ENCODE measurements at places on chromosomes 6 and 20.
A peak's percentile ranks its signal among the peaks of the same experiment; 100 is the strongest.

- no peak for DNase-seq
Measured at GRCh38 chr6:3227363-3228045, at the start of gene TUBB2B. TSS of gene TUBB2B (minus strand) at chr6:3227653. CDS start at chr6:3227543, 110 bp downstream.

DNA sequence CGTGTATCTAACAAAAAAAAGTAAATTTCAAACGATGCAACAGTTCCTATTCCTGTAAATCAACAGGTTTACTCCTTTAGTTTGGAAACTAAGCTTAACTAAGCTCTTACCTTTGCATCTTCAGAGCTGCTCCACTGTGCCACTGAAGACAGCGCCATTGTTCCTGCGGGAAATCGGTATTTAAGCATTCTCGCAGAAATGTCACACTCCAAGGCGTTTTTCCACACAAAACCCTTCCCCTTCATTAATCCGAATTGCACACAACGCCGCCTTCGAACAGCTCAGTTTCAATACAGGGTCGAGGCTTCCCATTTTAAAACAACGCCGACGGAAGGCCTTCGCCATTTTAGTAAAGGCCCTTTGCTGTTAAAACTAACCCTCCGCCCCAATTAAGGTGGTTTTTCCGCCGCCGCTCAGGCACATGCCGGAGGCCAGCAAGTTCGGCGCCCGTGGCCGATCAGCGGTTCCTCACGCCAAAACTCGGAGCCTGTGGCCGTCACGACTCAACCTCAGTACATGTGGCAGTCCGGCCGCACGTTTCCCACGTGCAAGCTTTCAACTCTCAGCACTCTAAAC is 35.4 kb upstream of the SYNCRIP start:
- no peak for DNase-seq

- no peak for DNase-seq
Measured at GRCh38 chr6:167906899-167907298, 80.2 kb downstream of the AFDN start.

DNA sequence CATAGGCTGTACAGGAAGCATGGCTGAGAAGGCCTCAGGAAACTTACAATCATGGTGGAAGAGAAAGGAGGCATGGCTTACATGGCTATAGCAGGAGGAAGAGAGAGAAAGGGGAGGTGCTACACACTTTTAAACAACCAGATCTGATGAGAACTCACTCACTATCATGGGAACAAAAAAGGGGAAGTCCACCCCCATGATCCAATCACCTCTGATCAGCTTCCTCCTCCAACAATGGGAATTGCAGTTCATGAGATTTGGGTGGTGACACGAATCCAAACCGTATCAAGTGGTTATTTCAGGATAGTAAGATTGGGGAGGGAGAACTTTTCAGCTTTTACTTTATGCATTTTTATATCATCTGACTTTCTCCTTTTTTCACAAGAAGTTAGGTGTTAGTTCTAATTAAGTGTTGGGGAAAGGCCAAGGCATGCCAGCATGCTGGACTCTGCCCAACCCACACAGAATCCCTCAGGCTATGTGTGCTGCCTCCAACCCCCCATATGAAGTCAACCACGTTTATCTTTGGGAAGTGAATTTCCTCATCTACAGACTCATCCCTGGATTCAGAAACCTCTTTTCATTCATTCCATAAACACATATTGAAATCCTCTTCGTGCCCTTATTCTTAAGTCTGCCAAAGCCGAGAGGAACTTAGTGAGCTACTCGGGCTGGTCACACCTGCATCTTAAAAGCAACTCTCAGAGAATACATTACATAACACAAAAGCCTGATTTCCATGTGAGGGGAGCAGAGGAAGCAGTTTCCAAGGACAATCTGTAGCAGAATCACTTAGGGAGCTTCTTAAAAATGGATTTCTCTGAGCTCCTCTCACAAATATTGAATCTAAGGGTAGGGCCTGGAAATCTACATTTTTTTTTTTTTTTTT is 16.7 kb upstream of the CLIC5 start:
- no peak for DNase-seq

- DNase-seq: no peak
Measured at GRCh38 chr6:34552620-34553019, 3.5 kb downstream of the SPDEF start.

DNA sequence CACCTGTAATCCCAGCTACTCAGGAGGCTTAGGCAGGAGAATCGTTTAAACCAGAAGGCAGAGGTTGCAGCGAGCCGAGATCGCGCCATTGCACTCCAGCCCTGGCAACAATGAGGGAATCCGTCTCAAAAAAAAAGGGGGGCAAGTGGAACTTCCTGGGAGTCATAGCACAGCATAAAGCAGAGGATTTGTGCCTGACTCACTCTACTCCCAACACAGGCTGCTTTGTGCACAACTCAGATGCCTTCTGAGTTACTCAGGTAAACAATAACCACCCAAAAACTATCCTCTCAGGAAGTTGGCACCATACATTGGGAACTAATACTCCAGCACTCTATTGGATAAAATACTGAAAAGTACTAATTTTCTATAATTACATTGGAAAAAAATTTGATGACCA is 2.5 kb upstream of the TMEM244 start:
- DNase-seq: no peak

DNA sequence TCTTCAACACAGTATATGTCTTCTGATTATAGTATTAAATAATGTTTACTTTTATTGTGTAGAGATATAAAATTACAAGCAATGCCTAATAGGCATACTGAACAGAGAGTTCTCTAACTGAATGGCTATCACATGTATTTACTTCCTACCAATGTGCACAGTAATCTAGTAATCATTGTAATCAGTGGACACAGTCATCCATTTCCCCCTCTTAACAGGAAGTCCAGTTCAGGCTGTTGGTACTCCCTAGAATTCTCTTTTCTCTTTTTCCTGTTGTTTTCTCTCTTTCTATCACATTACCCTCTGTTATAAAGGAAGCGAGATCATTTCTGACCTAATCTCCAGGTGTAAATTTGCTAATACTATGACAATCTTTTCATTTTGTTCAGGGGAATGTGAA is 172.5 kb downstream of the HTR1B start:
- DNase-seq: no peak

DNA sequence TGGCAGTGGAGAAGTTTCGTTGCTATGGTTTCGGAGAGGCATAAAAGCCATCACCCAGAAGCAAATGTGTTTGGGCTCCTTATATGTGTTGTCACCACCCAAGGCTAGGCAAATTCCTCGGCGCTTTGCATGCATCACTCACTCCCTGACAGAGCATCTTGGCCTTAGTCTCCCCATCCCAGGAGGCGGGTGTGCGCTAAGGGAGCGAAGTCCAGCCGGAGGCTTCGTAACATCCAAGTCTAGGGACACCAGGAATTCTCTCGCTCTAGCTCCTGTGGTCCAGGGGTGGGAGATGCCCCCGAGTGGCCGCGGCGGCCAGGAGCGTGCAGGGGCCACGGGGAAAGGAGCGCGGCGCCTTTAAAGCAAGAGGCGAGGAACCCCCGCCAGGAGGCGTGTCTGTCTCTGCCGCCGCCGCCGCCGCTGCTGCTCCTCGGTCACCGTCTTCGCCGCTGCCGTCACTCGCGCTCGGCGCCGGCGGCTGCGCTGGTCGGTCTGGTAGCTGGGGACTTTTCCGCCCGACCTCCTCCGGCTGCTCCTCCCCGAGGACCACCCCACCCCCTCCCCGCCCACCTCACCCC is at the start of gene GRIK2:
TSS of gene GRIK2 (plus strand) at position 458 of the 578 bp plus-strand sequence.
- DNase-seq: no peak

DNA sequence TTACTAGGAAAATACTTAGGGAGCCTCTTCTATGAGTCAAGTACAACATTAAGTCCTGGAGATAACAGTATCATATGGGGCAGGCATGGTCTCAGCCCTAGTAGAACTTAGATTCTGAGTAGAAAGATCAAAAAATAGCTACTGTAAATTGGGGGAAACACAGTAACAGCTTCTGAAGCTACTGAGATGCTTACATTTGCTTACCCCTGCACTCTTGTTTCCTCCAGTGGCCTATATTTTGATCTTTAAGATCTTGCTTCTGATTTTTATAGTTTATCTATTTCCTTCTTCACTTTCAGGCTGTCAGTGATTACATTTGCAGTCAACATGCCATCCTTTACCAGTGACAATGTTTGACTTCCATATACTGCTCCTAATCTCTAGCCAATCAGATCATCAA is 35.3 kb downstream of the HIVEP2 start:
- DNase-seq: no peak

GRCh38 chr6:29739136-29739881 is 16.1 kb downstream of the HLA-F start:
- DNase-seq: no peak

GRCh38 chr20:17843246-17844132 is 125.1 kb downstream of the SNX5 start:
- peak; percentile 15 for DNase-seq

GRCh38 chr20:54622333-54623295 is 147.2 kb downstream of the DOK5 start:
- no peak for DNase-seq

- no peak for DNase-seq
Measured at GRCh38 chr20:63005365-63005861, 1.4 kb downstream of the BHLHE23 start.

Data from activated effector memory CD4-positive, alpha-beta T cell treated with Interleukin-2 at 50 U/mL for 16 hours (primary cell).